CD4-positive, alpha-beta T cell treated with Interleukin-4 for 1 hour (primary cell): ENCODE measurements at places on chromosomes 13 and 19.

DNA sequence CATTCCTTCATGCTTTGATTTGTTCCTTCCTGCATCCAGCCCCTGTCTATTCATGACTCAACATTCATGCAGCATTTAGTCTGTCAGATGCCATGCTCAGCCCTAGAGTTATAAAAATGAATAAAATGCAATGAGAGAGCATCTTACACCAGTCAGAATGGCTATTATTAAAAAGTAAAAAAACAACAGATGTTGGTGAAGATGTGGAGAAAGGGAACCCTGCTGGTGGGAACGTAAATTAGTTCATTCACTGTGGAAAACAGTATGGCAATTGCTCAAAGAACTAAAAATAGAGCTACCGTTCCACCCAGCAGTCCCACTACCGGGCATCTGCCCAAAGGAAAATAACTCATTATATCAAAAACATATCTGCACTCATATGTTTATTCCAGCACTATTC lies 70.0 kb upstream of the GTF3A start:
- no peak for DNase-seq

- DNase-seq: no peak
These were observed 3.4 kb downstream of the FNDC3A start for GRCh38 chr13:48978942-48979601.

GRCh38 chr13:79825959-79826358 lies 345.0 kb downstream of the NDFIP2 start:
- no peak for DNase-seq

GRCh38 chr19:15123900-15124299 lies 16.7 kb downstream of the SYDE1 start:
- no peak for DNase-seq

DNA sequence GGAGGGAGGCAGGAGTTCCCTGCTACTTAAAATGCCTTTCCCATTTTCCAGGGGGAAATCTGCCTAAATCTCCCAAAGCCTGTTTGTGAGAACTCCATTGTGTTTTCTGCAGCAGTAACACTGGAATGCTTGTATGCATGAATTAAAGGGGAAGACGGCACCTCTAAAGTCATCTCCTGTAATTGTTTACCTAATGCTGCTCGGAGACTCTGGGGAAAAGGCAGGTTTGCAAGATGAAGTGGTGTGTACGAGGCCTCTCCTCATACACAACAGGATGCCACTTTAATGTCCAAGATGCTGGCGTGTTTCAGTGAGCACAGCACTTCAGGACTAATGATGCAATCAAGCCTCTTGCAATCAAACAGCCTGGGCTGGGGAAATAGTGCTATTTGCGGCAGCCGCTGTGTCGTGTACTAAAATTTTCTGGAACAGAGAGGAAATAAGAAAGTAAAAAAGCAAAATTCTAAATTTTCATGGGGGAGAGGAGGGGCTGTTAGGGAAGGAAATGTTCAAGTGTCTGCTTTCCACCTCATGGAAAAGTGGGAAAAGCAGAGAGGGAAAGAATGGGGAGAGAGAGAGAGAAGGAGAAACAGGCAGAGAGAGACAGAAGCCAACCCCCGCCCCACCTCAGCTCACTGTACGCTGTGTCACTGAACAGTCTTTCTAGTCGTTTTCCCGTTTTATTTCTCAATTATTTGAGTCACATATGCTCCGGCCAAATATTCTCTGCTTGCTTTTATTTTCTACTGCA lies 32.9 kb downstream of the TSHZ3 start:
- no peak for DNase-seq

DNA sequence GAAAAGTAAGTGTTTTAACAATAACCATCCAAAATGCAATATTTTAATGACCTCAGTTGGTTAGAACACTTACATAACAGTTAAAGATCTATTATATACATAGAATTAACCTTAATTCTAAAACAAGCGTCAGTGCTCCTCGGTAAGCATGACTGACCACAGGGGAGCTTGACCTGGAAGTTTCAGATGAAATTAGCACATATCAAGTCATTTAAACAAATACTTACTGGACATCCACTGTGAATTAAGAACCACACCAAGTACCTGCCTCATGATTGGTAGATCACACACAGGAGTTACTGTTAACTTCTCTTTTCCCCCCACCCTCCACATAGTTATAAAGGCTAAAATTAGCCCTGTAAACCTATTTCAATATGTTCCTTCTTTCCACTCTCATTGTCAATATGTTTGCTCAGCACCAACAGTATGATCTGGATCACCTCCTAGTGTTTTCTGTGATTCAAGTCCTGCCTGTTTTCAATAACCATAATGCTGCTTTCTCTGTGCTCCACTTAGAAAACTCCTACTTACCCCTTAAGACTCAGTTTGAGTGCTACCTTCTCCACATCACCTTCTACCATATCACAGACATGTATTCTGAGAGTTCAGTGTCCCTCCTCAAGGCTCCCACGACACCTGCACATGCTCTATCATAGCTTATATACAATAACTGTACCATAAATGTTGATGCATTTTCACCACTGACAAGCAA lies 209.0 kb downstream of the VWA8 start:
- no peak for DNase-seq

DNA sequence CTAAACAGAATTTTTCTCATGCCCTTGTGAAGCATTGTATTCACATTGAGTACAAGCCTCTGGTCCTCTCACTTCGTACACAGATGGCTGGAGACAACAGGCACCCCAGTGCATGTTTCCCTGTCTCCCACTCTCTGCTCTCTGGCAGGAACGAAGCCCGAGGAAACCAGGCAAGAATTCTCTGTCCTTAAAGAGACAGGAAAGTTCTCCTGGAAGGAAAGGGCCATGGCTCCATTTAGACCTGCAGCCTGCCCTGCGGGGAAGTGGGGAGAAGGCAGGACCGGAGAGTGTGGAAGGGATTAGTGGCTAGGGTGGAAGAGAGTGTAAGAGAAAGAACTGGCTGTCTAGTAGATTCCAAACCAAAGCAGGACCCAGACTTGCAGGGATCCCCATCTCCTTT lies 15.5 kb upstream of the AMER2 start:
- DNase-seq: no peak

DNA sequence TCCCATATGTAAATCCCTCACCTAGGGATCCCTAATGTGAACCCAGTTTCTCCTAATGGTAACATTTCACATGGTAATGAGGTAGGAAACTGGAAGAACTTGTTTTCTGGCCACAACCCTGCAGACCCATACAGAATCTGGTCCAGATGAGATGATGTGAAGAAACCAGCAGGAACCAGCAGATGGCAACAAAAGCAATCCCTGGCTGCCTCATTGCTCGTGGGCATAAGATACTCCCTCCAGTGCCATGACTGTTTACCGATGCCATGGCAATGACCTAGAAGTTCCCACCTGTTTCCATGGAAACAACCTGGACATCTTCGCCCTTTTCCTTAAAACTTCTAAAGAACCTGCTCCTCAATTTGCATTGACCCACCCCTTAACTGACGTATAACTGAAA lies 1.4 kb upstream of the CD209 start:
- DNase-seq: peak; percentile 14

DNA sequence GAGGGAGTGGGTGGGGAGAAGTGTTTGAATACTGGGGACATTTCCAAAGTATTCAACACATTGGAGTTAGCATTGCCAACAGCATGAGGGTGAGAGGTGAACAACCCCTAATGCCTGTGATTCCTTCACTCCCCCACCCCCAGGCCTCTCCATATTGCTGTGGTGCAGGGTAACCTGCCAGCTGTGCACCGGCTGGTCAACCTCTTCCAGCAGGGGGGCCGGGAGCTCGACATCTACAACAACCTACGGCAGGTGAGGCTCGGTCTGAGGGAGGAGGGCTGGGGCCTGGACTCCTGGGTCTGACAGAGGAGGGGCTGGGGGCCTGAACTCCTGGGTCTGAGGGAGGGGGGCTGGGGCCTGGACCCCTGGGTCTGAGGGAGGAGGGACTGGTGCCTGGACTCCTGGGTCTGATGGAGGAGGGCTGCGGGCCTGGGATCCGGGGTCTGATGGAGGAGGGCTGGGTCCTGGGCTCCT lies 7.6 kb downstream of the BCL3 start:
- DNase-seq: no peak

DNA sequence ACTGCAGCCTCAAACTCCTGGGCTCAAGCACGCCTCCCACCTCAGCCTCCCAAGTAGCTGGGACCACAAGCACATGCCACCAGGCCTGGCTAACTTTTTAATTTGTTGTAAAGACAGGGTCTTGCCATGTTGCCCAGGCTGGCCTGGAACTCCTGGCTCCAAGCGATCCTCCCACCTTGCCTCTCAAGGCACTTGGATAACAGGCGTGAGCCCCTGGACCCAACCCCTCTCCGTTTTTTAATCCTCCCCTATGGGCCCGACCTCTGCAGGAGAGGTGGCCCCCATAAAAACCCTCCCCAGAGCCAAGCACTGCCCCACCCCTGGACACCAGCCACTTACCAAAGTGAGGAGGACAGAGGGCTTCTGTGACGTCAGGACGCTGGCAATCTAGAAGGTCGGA lies 28.6 kb downstream of the PEPD start:
- DNase-seq: no peak

- DNase-seq: no peak
These were observed at the start of gene CDC34 for GRCh38 chr19:531753-532560. CDC34 (plus strand) TSS chr19:531760; CDS start chr19:531932, 172 bp downstream.

DNA sequence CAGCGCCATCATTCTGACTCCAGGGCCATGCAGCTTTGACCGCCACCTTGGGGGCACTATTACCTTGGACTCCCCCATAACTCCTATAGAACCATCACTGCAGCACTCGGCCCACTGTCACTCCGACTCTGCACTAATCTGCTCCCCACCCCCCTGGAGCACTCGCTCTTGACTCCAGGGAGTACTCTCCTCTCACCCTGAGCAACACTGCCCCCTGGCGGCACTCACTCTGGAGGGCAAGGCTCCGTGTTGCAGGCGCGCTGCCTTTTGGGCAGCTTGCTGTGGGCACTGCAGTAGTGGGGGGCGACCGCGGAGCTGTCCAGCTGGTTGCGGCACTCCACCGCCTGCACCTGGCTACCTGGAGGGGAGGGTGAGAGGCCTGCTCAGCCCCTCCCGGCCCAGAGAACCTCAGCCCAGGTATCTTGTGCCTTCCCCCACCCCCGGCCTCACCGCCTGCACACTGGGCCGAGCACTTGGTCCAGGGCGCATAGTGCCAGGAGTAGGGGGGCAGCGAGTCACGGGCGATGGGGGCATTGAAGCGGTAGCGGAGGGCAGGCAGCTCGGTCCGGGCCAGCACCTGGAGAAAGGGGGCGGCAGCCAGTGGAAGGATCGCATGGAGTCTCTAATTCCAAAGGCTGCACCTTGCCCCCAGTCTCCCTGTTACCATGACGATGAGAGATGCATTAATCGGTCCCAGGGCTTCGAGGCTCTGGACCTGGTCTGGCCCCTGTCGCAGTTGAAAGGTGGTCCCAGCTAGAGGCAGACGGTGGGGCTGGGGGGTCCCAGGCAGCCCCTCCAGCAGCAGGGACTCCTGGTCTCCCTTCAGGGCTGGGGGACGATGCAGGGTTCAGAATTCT lies 8.9 kb upstream of the MYO1F start:
- peak; percentile 44 for DNase-seq

- DNase-seq: no peak
These were observed 1486.8 kb downstream of the EFNB2 start for GRCh38 chr13:105048677-105049076.

DNA sequence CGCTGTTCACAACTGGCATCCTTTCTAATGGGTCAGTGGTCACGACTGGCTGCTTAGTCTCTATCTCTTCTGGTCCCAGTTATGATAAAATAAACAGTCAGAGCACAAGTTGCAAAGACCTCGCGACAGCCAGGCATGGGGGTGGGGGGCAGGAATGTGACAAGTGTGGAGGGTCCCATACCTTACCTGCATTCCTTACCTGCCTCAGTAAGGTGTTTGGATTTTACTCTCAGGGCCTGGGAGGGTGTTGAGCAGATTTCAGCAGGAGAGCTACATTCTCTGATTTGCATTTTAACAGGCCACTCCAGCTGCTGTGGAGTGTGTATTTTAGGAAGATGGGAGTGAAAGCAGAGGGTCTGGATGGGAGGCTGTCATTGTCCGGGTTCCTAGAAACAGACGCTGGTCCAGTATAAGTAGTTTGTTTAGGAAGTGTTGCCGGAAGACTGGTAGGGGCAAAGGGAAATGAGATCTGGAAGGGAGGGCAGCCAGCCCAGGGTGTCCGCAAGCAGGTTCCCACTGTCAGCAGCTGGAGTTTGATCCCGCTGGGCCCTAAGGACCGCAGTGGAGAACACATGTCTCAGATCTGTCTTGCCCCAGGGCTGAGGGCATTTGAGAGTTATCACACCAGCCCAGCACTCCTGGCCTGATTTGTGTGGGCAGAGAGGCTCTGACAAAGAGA lies 920.0 kb downstream of the UQCRFS1 start:
- DNase-seq: no peak

DNA sequence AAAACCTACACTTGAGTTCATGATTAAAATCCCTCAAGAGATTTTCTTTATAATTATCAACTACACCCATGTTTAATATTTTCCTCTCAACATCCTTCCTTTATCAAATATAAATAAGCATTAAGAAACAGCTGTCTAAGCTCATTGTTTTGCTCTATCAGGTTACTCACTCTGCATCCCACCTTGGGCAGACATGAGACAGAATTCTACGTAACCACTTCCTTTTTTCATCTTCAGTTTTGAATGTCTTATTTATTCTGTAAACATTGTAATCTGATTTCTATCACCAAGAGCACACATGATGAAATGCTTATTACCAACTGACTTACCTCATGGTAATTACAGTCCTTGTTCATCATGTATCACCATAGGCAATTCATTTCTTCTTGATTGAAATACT lies 1256.6 kb upstream of the ATXN8OS start:
- no peak for DNase-seq

DNA sequence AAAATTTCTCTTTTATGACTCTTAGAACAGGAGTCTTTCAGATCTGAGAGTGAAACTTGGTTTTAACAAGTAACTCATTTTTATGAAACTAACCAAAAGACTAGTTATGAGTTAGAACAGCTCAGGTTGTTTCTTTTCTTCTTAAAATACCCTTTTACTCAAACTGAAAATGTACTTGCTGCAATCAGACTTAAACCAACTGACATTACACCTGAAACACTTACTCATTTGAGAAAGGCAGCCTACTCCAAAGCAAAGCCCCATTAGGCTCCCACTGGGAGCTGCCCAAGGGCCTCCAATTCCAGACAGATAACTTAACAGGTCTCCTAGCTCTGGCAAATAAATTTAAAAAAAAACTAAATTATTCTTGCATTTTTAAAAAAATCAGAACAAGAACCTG lies 3.6 kb downstream of the FOXO1 start:
- no peak for DNase-seq
